A549 (cell line): ENCODE measurements at places on chromosomes 12 and 14. TPM values are rescaled to one million over a fixed set of nuclear protein-coding genes. Genes with fewer than 3 reads are reported as not detected.
A peak's percentile ranks its signal among the peaks of the same experiment; 100 is the strongest.

DNA sequence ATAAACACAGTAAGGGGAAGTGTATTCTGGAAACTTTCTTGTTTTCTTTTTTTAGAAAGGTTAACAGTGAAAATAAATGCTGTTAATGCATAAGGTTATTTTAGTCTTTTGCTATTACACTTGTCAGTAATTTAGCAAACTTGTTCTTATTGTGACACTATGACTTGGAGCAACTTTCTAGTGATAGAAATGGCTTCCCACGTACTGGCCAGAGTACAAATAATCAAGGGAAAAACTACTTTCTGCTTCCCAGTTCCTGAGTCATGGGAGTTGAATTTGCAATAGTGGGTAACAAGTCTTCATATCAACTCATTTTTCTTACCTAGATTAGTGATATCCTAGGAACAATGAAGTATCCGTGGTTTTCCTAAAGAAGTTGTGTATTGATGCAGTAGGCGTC lies 1072.3 kb downstream of the FLRT2 start:
- DNase-seq, result no peak

Gene P2RX7
- polyA plus RNA-seq, result not detected in 3 replicates

Gene UTP20
- polyA plus RNA-seq, result 11.7 to 14.6 TPM (median 12.6 TPM) in 3 replicates

GRCh38 chr12:124460771-124461170 lies 106.6 kb downstream of the NCOR2 start:
- no peak for DNase-seq

GRCh38 chr12:32069071-32069470 lies 37.6 kb upstream of the BICD1 start:
- peak; percentile 15 for DNase-seq
